ENCODE measurements at places on chromosomes 5 and 9. TPM values are rescaled to one million over a fixed set of nuclear protein-coding genes. Genes with fewer than 3 reads are reported as not detected.

DNA sequence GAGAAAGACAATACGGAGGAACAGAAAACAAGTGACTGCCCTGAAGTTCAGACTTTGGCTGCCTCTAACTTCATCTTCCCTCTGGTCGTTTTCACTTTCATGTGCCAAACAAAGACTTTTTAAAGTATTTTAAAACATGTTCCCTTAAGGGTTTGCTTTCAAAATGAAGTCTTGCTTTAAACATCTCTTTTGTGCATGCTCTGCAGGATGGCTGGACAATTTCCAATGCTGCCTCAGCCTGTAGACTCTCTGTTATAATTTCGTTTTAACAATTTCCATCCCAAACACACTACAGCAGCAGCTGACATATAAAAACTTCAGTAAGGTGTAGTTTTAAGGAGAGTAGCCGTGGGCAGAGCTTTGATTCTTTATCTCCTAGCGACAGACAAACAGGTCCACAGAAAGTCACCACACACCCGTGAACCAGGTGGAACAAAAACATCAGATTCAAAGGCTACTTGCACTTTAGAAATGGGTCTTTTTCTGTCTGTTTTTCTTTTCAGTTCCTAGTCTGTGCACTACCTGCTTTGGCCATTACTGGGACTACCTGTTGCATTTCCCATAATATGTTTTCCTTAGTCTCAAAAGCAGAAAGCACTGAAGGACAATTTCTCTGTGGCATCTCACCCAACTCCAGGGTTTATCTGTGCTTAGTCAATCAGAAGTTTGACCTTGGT is 308.9 kb downstream of the DTWD2 start:
- no peak for DNase-seq

DNA sequence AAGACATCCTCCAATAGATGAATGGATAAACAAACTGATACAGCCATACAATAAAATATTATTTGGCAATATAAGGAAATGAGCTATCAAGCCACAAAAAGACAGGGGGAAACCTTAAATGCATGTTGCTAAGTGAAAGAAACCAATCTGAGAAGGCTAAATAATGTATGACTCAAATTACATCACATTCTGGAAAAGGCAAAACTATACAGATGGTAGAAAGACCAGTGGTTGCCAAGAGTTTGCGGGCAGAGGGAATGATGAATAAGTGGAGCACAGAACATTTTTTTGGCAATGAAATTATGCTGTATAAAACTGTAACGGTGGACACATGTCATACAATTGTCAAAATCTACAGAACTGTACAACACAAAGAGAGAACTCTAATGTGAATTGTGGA is 63.3 kb downstream of the CSF2 start:
- DNase-seq, result no peak

- no peak for DNase-seq
These were observed 20.1 kb upstream of the GOLM1 start for GRCh38 chr9:86119457-86119856.

DNA sequence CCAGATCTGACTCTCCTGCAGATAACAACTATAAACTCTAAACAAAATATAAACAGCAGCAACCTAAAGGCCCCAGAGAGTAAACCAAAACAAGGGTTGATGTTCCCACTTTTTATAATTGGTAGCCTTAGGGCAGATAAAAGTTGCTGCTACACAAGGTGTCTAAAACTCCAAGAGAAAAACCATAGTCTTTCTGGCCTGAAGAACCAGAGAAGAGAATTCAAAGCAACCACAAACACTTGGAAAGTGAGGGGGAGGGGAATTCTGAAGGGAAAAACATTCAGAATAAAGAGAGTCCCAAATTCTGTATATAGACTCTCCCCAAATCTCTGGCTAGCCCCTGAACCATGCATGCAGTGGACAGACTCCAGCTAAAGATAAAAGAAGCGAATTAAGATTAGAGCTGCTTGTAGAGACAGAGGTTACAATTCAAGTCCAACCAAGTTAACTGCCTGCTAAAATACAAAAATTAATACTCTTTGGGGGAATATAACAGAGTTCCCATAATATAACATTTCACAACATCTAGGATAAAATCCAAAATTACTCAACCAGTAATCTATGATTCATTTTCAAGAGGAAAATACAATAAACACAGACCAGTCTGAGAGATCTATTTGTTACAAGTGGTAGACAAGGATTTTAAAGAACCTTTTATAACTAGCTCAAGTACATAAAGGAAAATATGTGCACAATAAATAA is 37.5 kb upstream of the RGMB start:
- no peak for DNase-seq

STRBP gene
- total RNA-seq, result 160 TPM

PTGES2 gene
- total RNA-seq, result 107 TPM
